ENCODE measurements at places on chromosomes 6 and 20.

DNA sequence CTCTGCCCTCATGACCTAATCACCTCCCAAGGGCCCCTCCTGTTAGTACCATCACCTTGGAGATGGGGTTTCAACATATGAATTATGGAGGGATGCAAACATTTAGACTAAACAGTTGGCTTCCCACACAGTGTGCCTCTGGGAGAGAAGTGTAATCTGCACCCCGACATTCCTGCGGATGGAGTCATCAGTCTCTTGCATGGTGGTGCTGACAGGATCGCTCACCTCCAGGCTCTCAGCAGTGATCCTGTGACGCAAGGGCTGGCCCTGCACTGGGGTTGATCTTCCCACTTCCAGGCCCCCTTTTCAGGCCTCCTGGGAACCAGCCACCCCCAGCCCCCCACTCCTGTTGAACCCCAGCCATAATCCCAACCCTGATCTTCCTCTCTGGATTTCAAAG is 16.0 kb upstream of the PI16 start:
- no peak for DNase-seq

DNA sequence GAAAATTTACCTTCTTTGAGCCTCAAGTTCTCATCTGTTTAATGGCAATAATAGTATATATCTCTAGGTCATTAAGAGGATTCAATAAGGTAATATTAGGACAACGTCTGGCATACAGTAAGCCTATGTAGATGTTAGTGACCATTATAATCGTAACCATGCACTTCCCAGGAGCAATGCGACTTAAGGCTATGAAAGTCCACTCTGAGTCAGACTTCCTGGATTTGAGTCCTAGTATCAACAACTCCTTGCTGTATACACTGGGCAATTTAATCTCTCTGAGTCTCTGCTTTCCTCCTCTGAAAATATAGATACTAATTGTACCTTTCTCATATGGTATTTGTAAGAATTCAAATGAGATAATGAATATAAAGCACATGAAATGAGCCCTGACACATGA is 168.1 kb upstream of the HDDC2 start:
- DNase-seq = no peak

DNA sequence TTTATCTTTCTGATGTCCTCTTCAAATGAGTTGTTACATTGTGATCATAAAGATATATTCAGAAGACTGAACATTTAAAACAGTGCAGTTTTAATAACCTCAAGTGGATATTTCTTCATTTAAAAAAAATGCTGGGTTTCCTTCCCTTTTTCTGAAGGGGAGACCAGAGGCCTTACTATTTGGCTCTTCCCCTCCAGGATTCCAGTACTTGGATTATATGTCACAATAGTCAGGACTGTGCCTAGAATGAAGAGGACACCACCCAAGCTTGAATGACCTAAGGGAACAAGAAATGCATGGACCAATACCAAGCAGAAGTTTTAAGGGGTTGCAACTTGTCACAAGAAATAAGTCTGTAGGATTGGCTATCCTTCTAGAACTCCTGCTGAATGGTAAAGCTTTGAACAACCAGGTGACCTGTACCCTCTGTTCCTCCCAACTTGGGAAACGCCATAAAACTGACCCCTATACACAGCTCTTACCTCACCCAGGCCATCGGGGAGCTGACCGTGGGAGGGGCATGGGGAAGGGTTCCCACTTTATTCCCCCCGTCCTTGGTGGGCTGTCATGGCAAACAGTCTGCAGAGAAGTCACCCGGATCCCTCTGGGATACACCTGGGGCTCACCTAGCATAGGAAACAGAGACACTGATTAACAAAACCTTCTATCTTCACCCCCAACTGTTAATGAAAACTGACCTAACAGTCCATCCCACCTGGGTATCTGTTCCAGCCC is 2.0 kb downstream of the FRS3 start:
- peak; percentile 25 for DNase-seq

DNA sequence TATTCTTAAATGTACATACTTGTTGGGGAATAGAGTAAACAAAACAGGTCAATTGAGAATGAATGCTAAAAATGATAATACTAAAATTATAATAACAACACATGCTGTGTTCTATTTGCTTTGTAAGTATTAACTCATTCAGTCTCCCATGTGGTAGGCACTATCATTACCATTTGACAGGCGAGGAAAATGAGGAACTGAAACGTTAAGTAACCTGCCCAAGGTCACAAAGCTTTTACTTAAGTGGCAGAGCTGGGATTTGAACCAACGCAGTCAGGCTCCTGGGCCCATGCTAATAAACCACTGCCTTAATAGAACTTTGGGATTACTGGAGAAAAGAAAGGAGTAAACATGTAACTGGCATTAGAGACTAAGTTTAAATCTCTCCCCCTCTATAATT is 3.8 kb downstream of the NSFL1C start:
- DNase-seq = no peak

GRCh38 chr6:98516206-98516605 is 318.2 kb upstream of the POU3F2 start:
- no peak for DNase-seq

DNA sequence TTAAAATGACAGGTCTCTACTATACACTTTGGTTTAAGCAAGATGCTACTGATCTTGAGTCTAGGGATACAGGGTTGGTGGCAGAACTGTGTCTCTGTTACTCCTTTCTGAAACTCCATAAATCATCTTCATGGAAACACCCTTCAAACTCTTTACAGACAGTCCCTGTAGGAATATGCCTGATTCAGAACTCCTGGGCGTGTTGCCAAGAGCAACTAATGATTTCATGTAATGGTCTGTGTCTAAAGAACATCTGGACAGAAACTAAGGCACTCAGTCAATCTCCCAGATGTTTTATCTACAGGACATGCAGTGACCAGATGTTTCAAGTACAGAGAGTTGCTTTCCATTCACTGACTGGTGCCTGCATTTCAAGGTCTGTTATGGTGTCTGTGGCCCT is 464.4 kb upstream of the CHD6 start:
- DNase-seq = no peak

- DNase-seq = no peak
These were observed 10.1 kb upstream of the PGC start for GRCh38 chr6:41757271-41757670.

DNA sequence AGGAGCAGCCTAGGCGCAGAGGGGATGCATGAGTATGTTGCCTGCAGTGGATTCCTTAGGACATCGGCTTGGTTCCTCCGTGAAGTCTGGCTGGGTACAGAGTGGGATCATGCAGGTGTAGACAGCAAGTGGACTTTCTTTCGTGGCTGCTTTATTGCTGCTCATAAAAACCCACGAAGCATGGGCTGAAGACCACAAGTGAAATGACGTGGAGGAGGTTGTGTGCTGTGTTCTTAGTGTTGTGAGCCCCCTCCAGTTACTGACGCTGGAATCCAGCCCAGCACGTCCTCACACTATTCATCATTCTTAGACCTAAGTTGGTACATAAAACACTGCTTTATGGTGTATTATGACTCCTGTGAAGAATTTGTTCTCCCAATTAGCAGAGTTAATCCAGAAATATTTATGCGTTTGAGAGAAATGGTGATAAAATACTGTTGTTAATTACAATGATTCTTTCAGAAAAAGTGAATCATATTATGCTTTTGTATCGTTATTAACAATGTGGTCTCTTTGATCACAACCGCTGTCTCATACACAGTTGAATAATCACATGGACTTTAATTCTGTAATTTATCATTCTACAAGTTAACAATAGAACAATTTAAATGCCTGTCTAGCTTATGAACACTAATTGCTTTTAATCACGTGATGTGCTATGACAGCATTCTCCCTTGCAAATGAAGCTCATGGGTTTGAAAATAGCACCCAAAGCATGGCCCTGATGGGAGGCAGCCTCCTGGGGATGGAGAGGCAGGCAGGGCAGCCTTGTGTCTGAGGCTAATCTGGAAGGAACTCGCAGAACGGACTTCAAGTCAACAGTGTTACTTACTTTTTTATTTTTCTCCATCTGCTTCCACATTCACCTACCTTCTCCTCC is 233.9 kb upstream of the SYNDIG1 start:
- no peak for DNase-seq

GRCh38 chr6:30345852-30346251 is 896 bp downstream of the RPP21 start:
- no peak for DNase-seq

GRCh38 chr20:32006841-32007786 is 3.1 kb upstream of the CCM2L start:
- no peak for DNase-seq

- peak; percentile 54 for DNase-seq
These were observed 647 bp downstream of the AK9 start for GRCh38 chr6:109690373-109690736.

GRCh38 chr20:53561505-53561904 is 32.1 kb downstream of the ZNF217 start:
- DNase-seq = no peak

GRCh38 chr6:81844686-81845085 is 92.2 kb upstream of the TENT5A start:
- no peak for DNase-seq

GRCh38 chr20:63399596-63400375 is 38.6 kb upstream of the CHRNA4 start:
- DNase-seq = no peak

DNA sequence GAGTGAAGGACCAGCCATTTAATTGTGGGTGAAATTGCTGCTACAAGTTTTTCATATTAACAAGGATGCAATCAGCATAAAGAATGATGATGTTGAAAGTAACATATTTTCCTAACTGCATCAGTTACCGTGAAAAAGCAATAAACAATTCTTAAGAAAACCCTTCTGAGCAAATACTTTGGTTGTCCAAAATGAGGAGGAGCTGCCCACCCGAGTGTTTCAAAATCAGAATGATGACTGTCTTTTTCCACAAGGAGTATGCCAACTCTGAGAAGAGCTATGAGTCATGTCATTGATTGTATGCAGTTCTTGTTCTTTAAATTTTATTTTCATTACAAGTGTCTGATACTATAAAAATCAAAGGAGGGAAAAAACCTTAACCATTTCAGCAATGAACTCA is 470.5 kb downstream of the COL12A1 start:
- DNase-seq = no peak

- no peak for DNase-seq
These were observed 44.3 kb upstream of the IRF4 start for GRCh38 chr6:347232-347631.

- DNase-seq = no peak
These were observed 1.3 kb upstream of the LRFN2 start for GRCh38 chr6:40588480-40588879.

DNA sequence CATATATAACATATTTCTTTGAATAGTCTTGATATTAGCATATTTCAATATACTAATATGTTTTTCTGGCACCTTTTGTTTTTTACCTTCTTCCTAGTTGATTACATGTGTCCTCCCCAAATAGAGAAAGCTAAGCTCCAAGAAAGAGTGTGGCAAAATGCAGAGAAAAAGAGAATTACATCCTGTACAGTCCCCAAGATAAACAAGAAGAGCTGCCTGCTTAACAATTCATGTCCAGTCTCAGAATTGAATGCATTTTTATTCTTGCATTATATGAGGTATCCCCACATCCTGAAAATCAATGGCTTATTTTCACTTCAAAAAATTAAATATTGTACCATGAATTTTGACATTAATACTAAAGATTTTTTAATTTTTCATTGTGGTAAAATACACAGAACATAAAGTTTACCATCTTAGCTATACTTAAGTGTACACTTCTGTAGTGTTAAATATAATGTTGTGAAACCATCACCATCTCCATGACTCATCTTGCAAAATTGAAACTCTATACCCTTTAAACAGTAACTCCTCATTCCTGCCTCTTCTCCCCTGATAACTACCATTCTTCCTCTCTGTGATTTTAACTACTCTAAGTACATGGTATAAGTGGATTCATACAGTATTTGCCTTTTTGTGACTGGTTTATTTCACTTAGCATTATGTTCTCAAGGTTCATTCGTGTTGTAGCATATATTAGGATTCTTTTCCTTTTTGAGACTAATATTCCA is 490.3 kb downstream of the COL12A1 start:
- DNase-seq = no peak

- DNase-seq = peak; percentile 69
These were observed 89.8 kb upstream of the PAX1 start for GRCh38 chr20:21615617-21616080.

- DNase-seq = peak; percentile 76
These were observed 15.7 kb upstream of the QKI start for GRCh38 chr6:163398815-163399214.

GRCh38 chr20:60213126-60213893 is 255.1 kb downstream of the CDH26 start:
- DNase-seq = no peak

DNA sequence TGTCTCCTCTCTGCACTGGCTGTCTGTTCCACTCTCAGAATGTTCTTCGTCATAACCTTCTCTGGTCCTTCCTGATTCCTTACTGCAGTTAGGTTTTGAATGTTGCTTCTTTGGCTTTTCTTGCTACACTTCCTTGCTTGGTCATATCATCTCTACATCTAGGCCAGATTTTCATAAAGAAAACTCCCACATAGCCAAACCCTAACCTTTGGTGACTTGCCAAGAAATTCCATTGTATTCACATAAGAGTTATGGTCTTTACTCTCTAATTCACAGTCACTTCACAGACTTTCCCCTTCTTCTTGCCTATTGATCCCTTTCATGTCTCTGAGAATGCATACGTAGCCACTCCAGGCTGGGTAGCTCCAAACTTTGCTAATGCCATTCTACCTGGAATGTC is 41.9 kb upstream of the SIM1 start:
- no peak for DNase-seq

- no peak for DNase-seq
These were observed 516.1 kb upstream of the MAN1A1 start for GRCh38 chr6:119865466-119866350.

DNA sequence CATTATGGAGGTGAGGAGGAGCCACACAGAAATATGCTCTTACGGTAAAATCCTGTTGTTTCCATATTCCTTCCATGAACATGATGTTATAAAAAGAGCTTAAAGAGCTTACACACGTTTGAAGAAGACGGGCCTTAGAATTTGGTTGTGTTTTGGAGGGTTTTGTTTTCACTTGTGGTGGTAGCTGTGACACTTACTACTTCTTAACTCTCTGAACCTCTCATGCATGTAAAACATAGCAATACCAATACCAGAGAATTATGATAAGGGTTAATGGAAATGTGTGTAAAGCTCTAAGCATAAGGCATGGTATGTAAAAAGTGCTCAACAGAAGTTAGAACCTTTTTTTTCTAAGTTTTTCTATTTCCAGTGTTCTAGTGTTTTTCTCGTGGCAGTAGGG is 256.1 kb upstream of the KCNQ5 start:
- no peak for DNase-seq

DNA sequence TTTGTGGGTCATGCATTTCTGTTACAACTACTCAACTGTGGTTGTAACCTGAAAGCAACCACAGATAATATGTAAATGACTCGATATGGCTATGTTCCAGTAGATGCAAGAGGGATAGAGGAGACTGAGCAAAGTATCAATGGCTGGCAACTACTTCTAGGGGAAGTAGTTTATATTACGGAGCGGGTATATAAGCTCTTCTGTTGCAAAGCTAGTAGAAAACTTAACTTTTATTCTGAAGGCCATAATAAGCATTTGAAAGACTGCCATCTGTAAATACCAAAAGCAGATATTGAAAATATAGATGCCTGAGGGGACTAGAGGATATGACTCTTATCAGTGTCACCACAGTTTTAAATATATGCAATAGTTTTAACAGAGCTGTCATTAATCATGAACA is 655.3 kb downstream of the PHF3 start:
- no peak for DNase-seq
